ENCODE measurements at places on chromosomes 16 and 17.

GRCh38 chr17:55735731-55736405 is 13.2 kb upstream of the TMEM100 start:
- DNase-seq, result no peak

DNA sequence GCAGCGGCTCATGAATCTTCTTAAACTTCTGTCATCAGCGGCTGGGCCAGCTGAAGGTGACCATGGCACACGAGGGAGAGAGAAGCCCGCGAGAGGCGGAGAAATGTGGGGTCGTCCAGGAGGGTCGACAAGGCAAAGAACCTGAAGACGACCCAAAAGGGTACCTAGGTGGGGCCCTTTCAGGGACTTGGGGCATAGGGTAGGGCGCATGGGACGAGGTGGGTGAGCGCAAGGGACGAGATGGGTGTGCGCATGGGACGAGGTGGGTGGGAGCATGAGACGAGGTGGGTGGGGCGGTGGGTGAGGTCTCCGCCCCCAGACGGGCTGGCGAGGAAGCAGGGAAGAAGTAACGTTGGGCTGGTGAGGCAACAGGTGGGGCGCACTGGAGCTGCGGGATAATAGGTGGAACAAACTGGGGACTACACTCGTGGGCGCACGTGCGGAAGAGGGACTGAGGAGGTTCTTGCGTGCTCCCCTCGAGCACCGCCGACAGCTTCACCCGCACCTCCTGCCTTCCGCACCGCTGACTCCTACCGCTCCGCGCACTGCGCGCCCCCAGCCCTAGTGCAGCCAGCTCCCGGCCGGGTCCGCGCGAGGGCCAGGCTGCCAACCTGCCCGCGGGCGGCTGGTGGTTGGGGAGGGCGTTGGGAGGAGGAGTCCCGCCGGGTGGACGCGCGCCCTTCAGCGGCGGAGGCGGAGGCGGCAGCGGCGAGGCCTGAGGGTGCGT is 23.2 kb upstream of the CRYM start:
- peak; percentile 84 for DNase-seq

GRCh38 chr17:32794533-32795246 is 82.2 kb downstream of the MYO1D start:
- no peak for DNase-seq

- DNase-seq, result no peak
Measured at GRCh38 chr16:54493594-54493993, 207.0 kb upstream of the IRX3 start.

GRCh38 chr16:58652741-58653140 is 23.1 kb upstream of the CNOT1 start:
- no peak for DNase-seq

DNA sequence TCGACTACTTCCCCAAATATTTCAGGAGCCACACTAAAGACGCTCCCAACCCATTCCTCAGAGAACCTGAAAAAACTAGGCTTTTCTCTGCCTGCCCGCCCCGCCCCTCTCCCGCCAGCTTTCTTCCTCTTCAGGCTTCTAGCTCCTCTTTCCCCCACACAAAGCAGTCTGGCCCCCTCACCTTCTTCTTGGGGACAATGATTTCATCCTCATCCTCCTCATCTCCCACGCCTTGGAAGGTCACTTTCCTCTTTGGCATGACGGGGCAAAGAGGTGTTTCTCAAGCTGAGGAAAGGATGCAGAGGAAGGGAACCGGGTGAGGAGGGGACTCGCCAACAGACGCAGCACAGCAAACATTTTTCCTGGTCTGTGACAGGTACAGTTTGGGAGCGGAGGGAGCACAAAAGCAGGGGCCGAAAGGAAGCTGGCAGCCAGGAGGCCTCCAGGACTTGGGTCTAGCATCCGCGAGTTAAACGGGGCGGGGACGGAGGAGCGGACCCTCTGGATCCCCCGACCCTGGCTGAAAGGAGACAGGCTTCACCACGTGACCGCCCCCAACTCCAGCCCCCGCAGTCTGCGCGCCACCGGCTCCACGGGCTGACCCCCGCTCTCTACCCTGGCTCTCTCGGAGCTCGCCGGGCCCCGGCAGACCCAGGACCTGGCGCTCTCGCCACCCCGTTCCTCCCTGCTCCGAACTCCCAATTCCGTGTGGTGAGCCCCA is 525 bp downstream of the CD2BP2 start:
- no peak for DNase-seq

DNA sequence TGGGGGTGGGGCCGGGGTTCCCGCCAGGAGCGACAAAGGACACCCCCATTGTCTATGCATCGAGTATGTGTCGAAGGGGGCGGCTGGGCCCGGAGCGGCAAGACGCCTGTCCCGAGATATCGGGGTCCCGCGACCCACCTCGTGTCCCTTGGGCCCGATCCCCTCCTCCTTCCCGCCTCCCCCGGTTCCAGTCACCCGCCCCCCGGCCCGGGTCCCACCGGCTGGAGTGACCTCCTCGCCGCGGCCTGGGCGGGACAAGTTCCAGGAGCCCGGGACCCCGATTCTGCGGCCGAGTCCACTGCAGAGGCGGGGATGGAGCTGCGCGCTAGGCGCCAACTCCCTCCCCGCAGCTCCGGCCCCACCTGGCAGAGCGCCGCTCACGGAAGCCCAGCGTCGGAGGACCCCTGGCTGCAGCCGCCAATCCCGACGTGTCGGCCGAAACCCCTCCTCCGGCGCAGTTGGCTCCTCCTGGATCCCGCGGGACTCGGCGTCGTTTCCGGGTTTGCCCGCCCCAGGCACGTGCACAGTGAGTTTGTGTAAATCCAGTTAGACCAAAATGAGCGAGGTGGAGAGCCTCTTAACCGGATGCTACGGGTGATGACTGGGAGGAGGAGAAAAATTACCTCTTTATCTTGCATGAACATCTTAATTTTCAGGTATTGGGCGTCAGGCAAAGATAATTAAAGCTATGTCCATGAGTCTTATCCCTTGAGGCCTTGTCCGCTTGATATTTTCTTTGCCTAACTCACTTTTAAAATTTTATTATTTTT is at the start of gene NMRAL1:
NMRAL1 (minus strand) TSS at position 434 of the 770 bp plus-strand sequence. CDS start 493 bp downstream, outside the sequence.
- peak; percentile 84 for DNase-seq

DNA sequence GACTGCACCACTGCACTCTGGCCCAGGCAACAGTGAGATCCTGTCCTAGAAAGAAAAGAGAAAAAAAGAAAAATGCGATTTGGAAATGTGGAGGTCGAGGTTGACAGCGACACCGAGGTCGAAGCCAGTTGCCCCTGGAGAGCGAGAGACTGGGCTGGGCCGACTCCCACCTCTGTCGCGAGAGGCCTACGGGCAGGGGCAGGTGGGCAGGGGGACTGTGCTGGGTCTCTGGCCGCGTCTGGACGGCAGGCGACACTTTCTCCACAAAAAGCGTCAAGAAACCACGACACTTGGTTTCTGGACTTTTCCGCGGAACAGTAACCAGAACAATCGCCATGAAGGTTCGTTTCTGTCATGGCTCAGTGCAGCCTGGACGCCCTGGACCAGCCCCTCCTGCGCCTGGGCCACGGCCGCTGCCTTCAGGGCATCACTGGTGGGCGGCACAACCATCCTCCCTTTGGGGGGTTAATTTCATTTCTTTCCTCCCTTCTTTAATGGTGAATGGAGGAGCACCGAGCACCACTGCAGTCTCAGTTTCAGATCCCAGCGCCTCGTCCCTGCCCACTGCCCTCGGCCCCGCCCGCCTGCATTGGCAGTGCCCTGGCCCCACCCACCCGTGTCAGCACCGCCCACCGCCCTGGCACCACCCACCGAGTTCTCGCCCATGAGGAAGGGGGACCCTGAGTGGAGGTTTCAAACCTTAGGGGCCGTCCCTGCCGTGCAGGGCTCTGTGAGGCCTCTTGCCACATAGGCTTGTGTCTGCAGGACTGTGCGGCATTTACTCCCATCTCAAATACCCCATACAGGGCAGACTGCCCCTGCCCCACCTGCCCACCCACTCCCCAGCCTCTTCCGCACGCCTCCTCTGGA is 18.5 kb upstream of the CDH15 start:
- DNase-seq, result no peak

GRCh38 chr16:11575223-11575589 is 11.5 kb downstream of the LITAF start:
- DNase-seq, result no peak

GRCh38 chr17:9175700-9176467 is 154.6 kb downstream of the NTN1 start:
- DNase-seq, result peak; percentile 3

DNA sequence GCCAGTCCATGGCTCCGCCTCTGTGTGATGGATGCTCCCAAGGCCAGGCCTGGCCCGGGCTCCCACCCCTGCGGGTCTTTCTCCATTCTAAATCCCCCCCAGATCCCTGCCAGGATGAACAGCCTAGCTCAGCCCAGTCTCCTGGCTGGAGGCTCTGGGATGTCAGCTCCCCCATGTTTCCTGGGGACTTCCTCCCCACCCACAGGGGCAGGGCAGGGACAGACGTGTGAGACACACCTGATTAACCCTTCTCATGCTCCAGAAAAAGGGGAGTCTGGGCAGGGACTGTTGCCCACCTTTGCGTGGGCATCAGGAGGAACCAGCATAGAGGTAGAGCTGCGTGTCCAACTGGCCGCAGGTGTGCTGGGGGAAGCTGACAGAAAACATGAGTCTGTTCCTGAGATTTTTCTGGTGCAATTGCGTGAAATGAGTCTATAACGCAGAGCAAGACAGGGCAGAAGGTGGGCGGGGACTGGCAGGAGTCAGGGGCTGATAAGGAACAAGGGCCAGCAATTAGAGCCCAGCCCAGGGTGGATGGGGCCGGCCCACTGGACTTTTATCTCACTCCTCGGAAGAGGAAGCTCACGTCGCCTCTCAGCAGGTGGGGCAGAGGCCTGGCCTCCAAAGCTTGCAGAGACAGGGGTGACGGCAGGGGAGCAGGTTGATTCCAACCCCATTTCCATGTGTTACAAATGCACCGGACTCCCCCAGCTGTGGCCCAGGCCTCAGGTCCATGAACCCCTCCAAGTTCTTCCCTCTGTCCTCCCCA is 238.2 kb downstream of the RBFOX3 start:
- DNase-seq, result no peak

DNA sequence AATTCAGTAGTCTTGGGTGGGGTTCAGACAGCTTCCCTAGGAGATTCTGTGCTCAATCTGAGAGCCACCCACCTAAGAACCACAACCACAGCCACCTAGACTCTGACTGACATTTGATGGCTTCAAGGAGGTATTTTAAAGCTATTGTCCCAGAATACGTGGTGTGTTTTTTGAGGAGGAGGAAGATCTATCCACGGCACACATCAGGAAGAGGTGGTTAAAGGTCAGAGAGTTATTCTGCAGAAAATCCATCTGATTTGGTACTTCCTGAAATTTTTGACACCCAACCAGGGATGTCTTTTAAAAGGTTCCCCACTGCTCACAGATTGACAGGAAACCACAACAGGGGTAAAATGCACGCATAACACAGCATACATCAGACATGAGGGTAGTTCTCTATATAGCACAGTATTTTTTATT is 25.1 kb downstream of the SMARCE1 start:
- no peak for DNase-seq

- no peak for DNase-seq
Measured at GRCh38 chr17:20154286-20155000, 145.3 kb downstream of the SPECC1 start.

GRCh38 chr16:50259334-50260205 is 6.8 kb upstream of the ADCY7 start:
- DNase-seq, result no peak
